Vagina (tissue), 2 donors: ENCODE measurements at places on chromosomes 7 and 10.

DNA sequence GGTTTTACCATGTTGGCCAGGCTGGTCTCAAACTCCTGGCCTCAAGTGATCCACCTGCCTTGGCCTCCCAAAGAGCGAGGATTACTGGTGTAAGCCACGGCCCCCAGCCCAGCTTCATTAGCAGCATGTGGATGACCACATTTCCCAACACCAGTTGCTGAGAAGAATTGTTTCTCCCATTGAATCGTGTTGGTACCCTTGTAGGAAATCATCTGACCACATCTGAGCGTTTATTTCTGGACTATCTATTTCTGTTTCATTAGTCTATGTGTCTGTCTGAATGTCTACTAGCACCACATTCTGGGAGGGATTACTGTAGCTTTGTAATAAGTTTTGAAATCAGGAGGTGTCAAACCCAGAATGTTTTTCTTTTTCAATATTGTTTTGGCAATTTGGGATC lies 89.6 kb downstream of the LCOR start:
- DNase-seq: no peak

DNA sequence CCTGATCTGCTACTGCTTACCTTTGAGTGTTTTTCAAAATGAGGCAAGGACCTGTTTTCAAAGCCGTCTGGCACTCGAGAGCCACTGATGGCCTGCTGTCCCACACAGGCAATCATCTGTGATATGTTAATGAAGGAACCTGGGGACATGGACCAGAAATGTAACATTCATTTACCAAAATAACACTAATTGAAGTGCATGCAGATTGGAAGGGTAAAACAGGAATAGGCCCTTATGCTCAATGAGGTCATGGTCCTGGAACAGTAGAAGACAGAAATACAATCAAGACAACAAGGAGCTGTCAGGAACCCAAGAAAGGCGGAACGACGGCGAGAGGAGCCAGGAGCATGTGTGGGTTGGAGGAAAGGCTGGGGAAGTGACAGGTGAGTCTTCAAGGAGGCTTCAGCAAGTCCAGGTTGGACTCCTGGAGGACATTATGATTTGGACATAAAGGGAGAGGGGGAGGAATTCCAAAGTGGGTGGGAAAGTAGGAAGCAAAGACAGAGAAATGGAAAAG lies 28.3 kb downstream of the POLR3A start:
- DNase-seq: no peak

DNA sequence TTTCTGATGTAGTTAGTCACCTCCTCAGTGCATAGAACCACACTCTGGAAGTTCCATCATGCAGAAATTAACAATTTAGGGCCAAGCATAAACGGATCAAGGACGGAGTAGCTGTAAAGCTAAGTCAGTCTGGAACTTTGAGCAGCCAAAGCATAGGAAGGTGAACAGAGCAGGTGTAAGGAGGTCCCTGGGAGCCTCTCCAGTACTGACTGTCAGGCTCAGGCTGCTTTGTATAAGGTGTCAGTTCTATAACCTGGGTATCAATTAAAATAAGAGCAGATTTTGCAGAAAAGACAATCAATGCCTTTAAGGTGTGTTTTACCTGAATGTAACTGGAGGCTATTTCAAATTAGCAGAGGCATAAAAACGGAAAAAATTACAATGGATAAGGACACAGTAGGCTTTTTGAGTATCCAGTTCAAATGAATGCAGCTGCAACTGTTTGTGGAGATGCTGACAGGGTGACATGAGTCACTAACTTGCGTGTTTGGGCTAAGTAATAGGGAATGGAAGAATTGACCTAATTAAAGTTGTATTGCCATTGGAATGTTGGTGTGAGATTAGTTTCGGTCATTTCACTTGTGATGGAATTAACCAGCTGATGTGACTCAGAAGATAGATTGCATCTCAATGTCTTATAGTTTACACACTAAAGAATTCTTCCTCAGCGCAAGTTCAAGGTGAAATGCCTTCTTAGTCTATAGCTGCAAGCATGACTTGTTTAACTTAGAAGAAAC lies 417.9 kb upstream of the CNTNAP2 start:
- no peak for DNase-seq

- DNase-seq: no peak
Measured at GRCh38 chr7:19754521-19755116, 18.8 kb downstream of the TMEM196 start.

GRCh38 chr10:23200997-23201652 lies 9.0 kb downstream of the PTF1A start:
- DNase-seq: no peak

GRCh38 chr10:6145166-6145987 lies 56.5 kb downstream of the RBM17 start:
- no peak for DNase-seq

GRCh38 chr10:49008091-49008490 lies 68.5 kb upstream of the LRRC18 start:
- DNase-seq: peak; percentile 62

DNA sequence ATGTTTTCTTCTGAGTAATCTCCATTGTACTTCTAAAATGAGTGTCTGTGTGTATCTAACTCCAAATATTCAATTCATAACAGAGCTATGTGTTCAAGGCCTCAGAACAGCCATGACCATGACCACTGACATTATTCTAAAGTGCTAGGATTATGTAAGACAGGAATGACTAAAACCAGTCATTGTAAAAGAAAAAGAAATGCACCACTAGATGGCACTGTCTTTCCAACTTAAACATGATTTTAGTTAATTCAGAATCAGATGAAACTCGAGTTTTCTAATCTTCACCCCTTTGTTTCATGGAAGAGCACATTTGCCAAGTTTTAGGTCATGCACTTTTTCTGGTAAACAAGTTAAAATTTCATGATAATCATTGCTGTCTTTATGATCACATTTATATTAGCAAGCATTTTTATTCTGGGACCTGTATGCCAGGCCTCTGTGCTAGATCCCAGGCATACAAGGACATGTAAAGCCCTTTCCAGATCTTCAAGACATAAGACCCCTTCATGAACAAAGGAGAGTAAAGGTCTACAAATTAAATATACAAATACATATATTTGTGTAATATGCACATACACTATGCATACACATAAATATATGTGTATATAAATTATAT lies 26.1 kb upstream of the RSU1 start:
- DNase-seq: no peak

DNA sequence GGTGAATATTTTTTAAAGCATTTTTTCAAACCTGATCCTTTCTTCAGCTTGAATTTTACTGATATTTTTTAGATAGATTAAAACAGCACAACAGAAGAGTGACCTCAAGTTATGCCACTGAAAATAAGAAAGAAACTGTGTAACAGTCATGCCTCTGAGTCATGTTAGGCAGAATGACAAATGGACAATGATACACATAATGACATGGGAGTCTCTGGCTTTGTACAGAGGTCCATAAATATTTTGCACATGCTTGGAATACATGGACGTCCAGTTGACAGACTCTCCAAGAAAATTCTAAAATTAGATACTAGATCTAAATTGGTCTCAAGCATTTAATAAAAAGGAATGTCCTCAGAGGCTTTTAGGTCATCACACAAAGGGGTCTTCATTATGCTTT lies 21.9 kb upstream of the SEMA3A start:
- DNase-seq: no peak

DNA sequence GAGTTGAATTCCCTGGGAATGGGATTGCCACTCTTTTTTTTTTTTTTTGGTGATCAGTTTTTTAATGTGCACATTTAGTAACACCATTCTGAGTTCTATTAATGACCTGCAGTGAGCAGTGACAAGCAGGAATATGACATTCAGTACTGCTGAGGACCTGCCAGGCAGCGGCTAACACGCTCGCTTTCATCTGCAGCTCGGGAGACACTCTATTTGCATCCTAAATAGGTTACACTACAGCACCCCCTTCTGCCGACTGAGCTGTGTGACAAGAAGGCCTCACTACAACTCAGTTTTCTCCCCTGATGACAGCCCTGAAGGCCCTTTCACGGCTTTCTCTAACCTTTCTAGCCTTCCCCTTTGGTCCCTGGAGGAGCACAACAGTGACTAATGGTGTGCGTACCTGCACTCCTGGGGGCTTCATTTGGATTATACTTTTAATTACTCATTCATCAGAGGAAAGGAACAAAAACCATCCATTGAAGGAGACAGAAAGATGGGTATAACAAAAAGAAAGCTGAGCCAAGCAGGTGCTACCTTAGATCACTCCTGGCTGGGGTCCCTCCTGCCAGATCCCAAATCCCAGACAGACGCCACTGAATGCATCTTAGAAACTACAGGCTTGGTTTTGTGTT lies 872.4 kb downstream of the LRMDA start:
- no peak for DNase-seq

DNA sequence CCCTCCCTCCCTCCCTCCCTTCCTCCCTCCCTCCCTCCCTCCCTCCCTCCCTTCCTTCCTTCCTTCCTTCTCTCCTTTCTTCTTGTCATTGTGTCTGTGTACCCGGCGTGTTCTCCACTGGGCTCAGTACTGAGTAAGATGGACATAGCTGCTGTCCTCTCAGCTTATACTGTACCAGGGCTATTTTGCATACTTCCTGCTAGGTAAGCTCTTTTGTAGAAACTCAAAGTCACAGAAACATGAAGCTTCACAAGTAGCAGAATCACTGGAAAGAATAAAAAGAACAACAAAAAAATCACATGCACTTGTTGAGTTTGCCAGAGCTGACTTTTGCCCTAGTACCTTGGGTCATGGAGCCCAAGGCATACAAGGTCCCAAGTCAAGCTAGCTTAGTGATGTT lies 125.7 kb downstream of the PLPP4 start:
- peak; percentile 49 for DNase-seq

GRCh38 chr7:41994746-41995110 lies 242.3 kb downstream of the GLI3 start:
- no peak for DNase-seq

GRCh38 chr7:37920305-37920848 lies at the start of gene EPDR1:
TSS of gene EPDR1 (plus strand) at chr7:37920640. CDS start at chr7:37920940, 300 bp downstream.
- no peak for DNase-seq

- DNase-seq: no peak
Measured at GRCh38 chr10:729213-729612, 39.7 kb upstream of the DIP2C start.

GRCh38 chr10:110756876-110757275 lies 112.7 kb downstream of the RBM20 start:
- no peak for DNase-seq

DNA sequence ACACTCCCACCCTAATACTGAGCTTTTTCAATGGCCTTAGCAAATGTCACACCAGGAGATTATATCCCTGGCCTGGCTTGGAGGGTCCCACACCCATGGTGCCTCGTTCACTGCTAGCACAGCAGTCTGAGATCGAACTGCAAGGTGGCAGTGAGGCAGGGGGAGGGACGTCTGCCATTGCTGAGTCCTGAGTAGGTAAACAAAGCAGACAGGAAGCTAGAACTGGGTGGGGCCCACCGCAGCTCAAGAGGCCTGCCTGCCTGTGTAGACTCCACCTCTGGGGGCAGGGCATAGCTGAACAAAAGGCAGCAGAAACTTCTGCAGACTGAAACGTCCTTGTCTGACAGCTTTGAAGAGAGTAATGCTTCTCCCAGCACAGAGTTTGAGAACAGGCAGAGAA lies 338.9 kb upstream of the MBL2 start:
- DNase-seq: no peak

- DNase-seq: no peak
Measured at GRCh38 chr10:22324893-22325271, 4.0 kb downstream of the BMI1 start.

DNA sequence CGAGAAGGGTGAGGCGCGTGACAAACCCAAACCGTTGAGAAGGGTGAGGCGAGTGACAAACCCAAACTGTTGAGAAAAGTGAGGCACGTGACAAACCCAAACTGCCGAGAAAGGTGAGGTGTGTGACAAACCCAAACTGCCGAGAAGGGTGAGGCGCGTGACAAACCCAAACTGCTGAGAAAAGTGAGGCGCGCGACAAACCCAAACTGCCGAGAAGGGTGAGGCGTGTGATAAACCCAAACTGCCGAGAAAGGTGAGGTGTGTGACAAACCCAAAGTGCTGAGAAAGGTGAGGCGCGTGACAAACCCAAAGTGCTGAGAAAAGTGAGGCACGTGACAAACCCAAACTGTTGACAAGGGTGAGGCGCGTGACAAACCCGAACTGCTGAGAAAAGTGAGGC lies 25.0 kb downstream of the ESYT2 start:
- no peak for DNase-seq

DNA sequence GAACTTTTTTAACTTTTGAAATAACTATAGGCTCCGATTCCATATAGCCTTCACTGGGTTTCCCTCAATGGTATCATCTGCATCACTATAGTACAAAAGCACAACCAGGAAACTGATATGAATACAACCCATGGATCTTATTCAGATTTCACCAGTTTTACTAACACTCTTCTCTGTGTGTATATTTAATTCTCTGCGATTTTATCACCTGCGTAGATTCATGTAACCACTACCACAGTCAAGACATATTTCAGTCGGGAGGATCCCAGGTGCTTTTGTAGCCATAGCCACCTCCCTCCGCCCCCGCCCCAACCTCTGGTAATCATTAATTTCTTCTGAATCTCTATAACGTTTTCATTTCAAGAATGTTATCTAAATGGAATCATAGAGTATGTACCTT lies 82.8 kb upstream of the C7orf33 start:
- no peak for DNase-seq

GRCh38 chr7:126368-126767 lies 66.0 kb upstream of the FAM20C start:
- no peak for DNase-seq

GRCh38 chr7:12800486-12800885 lies 113.1 kb downstream of the ARL4A start:
- no peak for DNase-seq

GRCh38 chr10:112374724-112375541 lies 1.0 kb downstream of the ACSL5 start:
- no peak for DNase-seq

DNA sequence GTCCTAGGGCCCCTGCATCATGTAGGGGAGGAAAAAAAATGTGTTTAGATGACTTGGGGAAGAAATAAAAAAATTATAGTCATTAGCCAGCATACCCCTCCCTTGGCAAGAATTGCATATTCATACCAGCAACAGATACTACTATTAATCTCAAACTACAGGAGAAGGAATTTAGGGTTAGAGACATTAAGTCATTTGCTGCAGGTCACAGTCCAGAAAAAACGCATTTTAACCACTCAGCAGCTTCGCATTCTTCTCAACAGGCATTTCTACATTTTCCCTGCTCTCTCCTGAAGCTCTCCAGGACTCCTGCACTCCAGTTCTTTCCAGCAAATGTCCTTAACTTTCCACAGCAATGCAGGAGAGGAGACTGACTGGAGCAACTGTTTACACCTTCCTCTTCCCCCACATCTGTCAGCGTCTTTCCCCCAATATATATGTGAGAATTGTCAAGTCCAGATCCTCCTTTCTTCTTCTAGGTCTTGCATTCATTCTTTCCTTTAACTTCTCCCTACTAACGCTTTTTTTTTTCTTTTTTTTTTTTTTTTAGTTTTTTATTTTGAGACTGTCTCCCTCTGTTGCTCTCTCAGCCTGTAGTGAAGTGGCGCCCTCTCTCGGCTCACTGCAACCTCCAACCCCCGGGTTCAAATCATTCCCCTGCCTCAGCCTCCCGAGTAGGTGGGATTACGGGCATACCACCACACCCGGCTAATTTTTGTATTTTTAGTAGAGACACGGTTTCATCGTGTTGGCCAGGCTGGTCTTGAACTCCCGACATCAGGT lies 35.6 kb downstream of the PRPS1L1 start:
- DNase-seq: no peak

GRCh38 chr10:43857206-43857930 lies 208.7 kb upstream of the ZNF32 start:
- DNase-seq: no peak
